ENCODE measurements at places on chromosomes 13 and 19. TPM values are rescaled to one million over a fixed set of nuclear protein-coding genes. Genes with fewer than 3 reads are reported as not detected.

The APLP1 gene
- total RNA-seq: 1.7 TPM

The OR4F17 gene
- not detected for total RNA-seq

The PLEKHG2 gene
- 30.4 TPM for total RNA-seq

The TBC1D4 gene
- 62.5 TPM for total RNA-seq

The PABPC3 gene
- 0.59 TPM for total RNA-seq

The ZNF491 gene
- 0.80 TPM for total RNA-seq

The ADGRE2 gene
- total RNA-seq: 0.69 TPM

The HCN2 gene
- 0.40 TPM for total RNA-seq

The PSG2 gene
- total RNA-seq: not detected

The KLK12 gene
- total RNA-seq: not detected

The ZNF528 gene
- total RNA-seq: 7.4 TPM

The KMT5C gene
- 18.1 TPM for total RNA-seq

The SIGLEC11 gene
- total RNA-seq: not detected

The PGLYRP1 gene
- not detected for total RNA-seq

The ACP5 gene
- 3.1 TPM for total RNA-seq

The MYO16 gene
- total RNA-seq: not detected

The FOXA3 gene
- total RNA-seq: 0.52 TPM

The KPTN gene
- total RNA-seq: 9.5 TPM

The SPACA7 gene
- total RNA-seq: not detected

The MISP gene
- not detected for total RNA-seq

The TLE2 gene
- total RNA-seq: 3.8 TPM

The C13orf42 gene
- not detected for total RNA-seq

The CYP4F3 gene
- total RNA-seq: 0.10 TPM

The ADPRHL1 gene
- total RNA-seq: 0.57 TPM

The CD33 gene
- total RNA-seq: 0.13 TPM

The PLVAP gene
- total RNA-seq: not detected

The AKAP8 gene
- total RNA-seq: 51.7 TPM

The ARHGAP35 gene
- total RNA-seq: 23.4 TPM

The LYL1 gene
- total RNA-seq: 2.8 TPM

The F2RL3 gene
- total RNA-seq: not detected

The GJA3 gene
- 0.65 TPM for total RNA-seq

The ZNF700 gene
- 9.1 TPM for total RNA-seq

The KIR2DL3 gene
- total RNA-seq: 0.57 TPM

The RASAL3 gene
- 104 TPM for total RNA-seq

The OLFM4 gene
- not detected for total RNA-seq

The TUBB4A gene
- total RNA-seq: 8.9 TPM

The MBOAT7 gene
- 119 TPM for total RNA-seq

The YJEFN3 gene
- 8.8 TPM for total RNA-seq

The PTGIR gene
- 24.8 TPM for total RNA-seq

The ZNF536 gene
- total RNA-seq: not detected

The LGALS7 gene
- not detected for total RNA-seq

The PPFIA3 gene
- total RNA-seq: 3.9 TPM

The C1QTNF9 gene
- total RNA-seq: not detected

The SCAF1 gene
- total RNA-seq: 76.5 TPM

The FSD1 gene
- 16.3 TPM for total RNA-seq

The DLL3 gene
- 1.6 TPM for total RNA-seq

The ZNF567 gene
- 7.0 TPM for total RNA-seq

The LILRA1 gene
- not detected for total RNA-seq

The C5AR1 gene
- total RNA-seq: 0.86 TPM

The PSG4 gene
- not detected for total RNA-seq

The ZNF527 gene
- total RNA-seq: 5.2 TPM

The ZNF571 gene
- 1.7 TPM for total RNA-seq

The C19orf85 gene
- not detected for total RNA-seq

The BCKDHA gene
- 24.8 TPM for total RNA-seq

The NTN5 gene
- total RNA-seq: 0.19 TPM
